ENCODE measurements at places on chromosomes 2 and 18.

DNA sequence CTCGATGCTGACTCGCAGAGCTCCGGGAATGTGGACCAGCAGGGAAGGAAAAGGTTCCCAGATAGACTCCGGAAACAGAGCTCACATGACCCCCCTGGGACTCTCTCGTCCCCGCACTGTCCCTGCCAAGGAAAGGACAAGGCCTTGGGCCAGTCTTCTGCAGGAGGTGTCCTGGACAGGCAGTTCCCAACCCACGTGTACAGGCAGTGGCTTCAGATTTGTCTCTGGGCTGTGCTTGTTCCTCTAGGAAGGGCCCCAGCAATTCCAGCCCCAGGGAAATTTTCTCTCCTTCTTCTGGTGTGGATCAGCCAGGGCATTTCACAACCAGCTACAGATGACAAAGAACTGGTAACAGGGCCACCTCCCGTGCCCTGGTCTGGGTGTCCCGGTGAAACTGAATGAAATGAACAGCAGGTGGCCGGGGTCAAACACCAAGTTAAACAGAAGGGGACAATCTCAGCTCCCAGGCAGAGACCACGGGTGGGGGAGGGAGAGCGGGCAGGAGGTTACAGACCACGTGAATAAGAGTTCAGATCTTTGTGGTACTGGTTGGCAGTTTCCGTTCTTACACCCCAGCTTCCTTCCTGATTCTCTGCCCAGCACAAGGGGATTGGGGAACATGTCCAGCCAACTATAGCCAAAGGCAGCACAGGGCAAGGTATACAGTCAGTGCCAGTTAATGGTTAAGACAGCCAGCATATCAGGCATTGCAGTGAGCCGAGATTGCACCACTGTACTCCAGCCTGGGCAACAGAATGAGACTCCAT lies 52.2 kb upstream of the CAB39 start:
- no peak for DNase-seq

- no peak for DNase-seq
These were observed 150.5 kb downstream of the TANC1 start for GRCh38 chr2:159118859-159119500.

GRCh38 chr2:159086826-159087225 lies 118.4 kb downstream of the TANC1 start:
- DNase-seq, result no peak

- no peak for DNase-seq
These were observed 633.1 kb downstream of the BCL11A start for GRCh38 chr2:59920307-59920706.

GRCh38 chr2:181123798-181124231 lies 143.4 kb downstream of the UBE2E3 start:
- DNase-seq, result peak; percentile 7

- DNase-seq, result no peak
These were observed 57.8 kb upstream of the ID2 start for GRCh38 chr2:8623958-8624591.

GRCh38 chr2:15764683-15765011 lies 173.0 kb downstream of the DDX1 start:
- DNase-seq, result no peak

DNA sequence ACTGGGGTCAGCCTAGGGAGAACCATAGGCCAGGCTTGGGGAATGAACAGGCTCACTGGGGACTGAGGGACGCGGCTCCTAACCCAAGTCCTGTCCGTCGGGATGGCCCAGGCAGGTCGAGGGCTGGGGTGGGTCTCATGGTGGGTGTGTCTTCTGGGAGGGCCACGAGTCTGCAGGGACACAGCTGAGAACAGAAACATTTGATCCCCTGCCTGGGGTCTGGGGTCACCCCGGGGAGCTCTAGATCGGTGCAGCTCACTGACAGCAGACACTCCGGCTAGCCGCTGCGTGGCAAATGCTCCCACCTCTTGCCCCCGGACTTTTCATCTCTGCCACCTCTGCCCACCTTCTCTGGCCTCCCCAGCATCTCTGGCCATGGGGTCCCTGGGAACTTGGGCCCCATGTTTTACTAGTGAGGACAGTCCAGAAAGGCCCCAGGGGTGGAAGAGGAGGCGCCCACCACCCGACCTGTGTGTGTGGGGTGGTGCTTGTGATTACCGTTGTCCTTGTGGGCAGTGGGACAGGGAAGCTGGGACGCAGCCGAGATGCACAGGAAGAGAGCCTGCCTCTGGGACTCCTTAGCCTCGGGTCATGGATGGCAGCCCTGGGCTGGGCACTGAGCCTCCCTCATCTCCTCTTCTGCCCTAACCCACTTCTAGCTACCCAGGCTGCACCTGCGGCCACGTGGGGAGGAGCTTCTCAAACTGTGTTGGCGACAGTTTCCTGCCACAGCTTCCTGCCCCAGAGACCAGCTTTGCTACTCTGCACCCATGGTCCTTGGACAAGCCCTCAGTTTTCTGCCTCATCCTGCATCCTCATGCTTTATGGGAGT lies 4.9 kb downstream of the ZAP70 start:
- peak; percentile 62 for DNase-seq

GRCh38 chr2:12719400-12720277 lies 2.9 kb downstream of the TRIB2 start:
- no peak for DNase-seq

GRCh38 chr2:187358531-187358930 lies 89.5 kb downstream of the CALCRL start:
- no peak for DNase-seq

DNA sequence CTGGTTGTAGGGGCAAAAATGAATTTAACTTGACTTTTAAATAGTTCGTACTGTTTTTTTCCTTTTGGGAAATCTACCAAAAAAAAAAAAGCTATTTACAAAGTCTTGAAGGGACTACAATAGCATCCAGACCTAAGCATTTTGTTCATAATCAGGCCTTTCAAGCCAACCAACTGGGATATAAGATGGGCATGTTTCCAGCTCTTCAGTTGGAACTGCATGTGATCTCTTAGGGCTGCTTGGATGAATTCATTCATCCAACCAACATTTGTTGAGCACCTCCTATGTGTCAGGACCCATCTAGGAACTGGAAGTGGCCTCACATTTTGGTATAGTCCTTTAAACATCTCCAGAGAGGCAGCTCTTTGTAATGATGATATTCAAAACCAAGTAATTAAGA lies 98.6 kb downstream of the AAK1 start:
- DNase-seq, result no peak

DNA sequence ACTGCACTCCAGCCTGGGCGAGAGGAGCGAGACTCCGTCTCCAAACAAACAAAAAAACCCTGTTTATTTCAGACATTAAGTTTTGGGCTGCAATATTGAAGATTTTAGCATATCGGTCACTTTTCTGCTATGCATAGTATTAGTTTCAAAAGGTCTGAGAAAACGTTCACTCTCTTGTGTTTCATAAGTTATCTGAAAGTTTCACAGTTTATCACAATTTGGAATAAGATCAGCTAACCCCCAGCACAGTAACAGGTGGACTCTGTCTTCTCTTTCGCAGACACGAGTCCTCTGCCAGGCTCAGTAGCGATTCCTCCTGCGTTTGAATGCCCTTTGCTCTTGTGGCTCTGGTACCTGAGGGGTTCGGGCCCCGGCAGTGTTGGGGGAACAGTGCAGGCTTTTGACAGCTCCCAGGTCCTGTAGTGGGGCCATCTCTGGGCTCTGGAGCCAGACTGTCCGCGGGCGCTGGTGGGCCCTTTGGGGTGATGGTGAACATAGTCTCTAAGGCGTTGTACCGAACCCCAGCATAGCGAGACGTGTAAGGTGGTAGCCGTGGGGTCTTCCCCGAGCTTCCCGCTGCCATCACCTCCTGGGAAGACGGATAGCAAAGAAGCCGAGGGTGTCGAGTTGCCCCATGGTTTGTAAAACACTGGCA lies 20.4 kb downstream of the NFATC1 start:
- no peak for DNase-seq

- DNase-seq, result no peak
These were observed 862.1 kb upstream of the CELF4 start for GRCh38 chr18:38427736-38428135.

DNA sequence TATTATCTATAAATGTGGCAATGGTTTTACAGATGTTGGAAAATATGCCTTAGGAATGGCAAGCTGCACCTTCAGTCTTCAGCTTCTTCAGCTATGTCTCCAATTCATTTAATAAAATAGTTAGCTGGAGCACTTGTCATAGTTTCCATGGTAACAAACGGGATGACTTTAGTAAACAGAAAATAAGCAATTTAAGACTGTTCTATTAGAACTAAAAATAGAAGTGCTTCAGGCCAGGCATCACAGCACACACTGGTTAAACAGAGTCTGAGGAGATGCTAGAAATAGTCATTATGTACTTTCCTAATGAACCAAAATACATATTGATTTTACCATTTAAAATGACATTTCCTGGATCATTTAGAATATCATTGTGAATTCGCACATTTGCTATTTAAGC lies 195.0 kb downstream of the GCA start:
- DNase-seq, result no peak

- DNase-seq, result no peak
These were observed 123.0 kb upstream of the PKDCC start for GRCh38 chr2:41924709-41925408.

- DNase-seq, result no peak
These were observed 162.3 kb upstream of the TRIB2 start for GRCh38 chr2:12554224-12555011.

DNA sequence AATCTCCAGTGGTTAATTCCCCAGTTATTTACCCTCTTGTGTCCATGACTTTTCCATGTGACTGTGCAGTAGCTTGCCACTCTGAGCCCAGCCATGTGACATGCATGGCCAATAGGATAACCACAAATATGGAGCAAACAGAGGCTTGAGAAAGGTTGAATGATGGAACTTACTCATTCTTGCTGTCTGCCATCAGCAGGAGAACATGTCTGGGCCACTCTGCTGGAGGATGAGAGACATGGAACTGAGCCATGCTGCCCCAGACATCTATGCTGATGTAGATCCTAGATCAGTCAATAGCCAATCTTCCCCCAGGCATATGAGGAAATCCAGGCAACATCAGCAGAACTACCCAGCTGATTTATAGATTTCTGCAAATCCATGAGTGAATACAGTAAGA lies 992.3 kb upstream of the FANCL start:
- DNase-seq, result no peak

- no peak for DNase-seq
These were observed 45.7 kb downstream of the ANKMY1 start for GRCh38 chr2:240512109-240512485.

- DNase-seq, result no peak
These were observed 167.3 kb downstream of the SEPTIN10 start for GRCh38 chr2:109446278-109447131.

- no peak for DNase-seq
These were observed 292.1 kb downstream of the PTGR3 start for GRCh38 chr18:74916773-74917393.

- DNase-seq, result no peak
These were observed 368.7 kb downstream of the ZNF516 start for GRCh38 chr18:76126327-76126726.

GRCh38 chr2:149595056-149595963 lies 7.7 kb upstream of the MMADHC start:
- no peak for DNase-seq

GRCh38 chr2:235171550-235172031 lies 219.8 kb downstream of the SH3BP4 start:
- DNase-seq, result no peak

- DNase-seq, result no peak
These were observed 595.9 kb downstream of the DSC3 start for GRCh38 chr18:30446605-30447004.

- no peak for DNase-seq
These were observed 5.0 kb downstream of the RNF152 start for GRCh38 chr18:61887838-61888237.

Measured in activated T-cell treated with anti-CD3 and anti-CD28 coated beads for 1 hour (primary cell).